ENCODE measurements at places on chromosomes 7 and 10.

- no peak for DNase-seq
Measured at GRCh38 chr10:78283069-78283682, 249.5 kb downstream of the RPS24 start.

DNA sequence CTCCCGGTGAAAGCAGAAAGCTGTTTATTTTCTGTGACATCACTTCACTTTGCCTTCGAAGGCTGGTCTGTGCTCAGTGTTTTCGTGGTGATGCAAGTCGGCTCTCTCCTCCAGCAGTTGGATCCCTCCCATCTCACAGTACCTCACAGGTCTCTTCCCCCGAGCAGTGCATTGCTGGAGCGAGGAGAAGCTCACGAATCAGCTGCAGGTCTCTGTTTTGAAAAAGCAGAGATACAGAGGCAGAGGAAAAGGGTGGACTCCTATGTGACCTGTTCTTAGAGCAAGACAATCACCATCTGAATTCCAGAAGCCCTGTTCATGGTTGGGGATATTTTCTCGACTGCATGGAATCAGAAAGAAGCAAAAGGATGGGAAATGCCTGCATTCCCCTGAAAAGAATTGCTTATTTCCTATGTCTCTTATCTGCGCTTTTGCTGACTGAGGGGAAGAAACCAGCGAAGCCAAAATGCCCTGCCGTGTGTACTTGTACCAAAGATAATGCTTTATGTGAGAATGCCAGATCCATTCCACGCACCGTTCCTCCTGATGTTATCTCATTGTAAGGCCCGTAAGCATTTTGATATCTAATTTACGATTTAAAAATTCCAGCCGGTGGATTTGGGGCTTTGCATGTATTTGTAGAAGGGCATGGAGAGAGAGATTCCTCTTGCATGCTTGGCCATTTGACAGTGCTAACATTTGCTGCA is at the start of gene LGI1:
Gene LGI1 (plus strand): TSS at position 136 of the 707 bp plus-strand sequence. CDS start 209 bp downstream, at position 345.
- no peak for DNase-seq

GRCh38 chr10:108608860-108609259 is 1314.5 kb downstream of the XPNPEP1 start:
- DNase-seq: no peak

DNA sequence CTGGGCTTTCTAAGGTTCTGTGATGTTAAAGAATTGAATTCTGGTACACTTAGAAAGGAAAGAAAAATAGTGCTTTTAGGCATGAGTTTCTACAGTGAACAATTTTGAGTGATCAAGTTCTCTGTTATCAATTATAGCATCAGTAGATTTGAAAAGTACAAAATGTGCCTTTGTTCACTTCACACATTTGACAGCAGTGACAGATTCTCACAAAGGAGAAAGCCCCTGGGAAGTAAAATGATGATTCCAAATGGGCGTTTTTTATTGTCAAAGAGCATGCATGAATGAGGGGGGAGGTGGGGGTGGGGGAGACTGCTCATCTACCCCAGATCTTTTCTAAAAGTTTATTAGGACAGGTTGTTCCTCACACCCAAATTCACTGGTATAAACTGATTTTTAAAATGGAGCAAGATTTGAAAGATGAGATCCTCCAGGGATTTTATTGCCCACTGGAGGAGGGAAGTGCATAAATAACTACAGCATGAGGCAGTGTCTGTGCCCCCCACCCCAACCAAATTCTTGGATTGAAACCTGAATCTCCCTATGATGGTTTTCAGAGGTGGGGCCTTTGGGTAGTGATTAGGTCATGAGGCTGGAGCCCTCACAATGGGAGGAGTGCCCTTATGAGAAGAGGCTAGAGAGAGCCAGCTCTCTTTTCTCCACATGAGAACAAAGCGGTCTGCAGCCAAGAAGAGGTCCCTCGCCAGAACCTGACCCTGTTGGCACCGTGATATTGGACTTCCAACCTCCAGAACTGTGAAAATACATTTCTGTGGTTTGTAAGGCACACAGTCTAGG is 79.5 kb downstream of the AOAH start:
- DNase-seq: no peak

GRCh38 chr10:133349160-133349568 is 2.0 kb downstream of the PRAP1 start:
- DNase-seq: no peak

DNA sequence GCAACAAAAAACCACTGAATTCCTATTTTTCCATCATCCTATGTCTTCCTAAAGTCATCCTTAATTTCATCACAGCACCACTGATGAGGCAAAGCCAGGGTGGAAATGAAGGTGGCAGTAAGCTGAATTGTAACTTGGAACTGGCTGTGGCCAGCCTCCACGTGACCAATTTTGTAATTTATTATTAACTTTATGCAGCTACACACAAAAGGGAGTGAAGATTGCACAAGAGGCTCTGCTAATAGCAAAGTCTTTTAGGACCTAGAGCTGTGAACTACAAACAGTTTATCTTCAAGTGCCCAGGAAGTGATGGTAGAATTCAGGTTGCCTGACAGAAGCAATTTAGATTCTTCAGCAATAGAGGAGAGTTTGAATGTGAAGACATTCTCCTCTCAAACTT is 176.4 kb downstream of the CCDC71L start:
- no peak for DNase-seq

DNA sequence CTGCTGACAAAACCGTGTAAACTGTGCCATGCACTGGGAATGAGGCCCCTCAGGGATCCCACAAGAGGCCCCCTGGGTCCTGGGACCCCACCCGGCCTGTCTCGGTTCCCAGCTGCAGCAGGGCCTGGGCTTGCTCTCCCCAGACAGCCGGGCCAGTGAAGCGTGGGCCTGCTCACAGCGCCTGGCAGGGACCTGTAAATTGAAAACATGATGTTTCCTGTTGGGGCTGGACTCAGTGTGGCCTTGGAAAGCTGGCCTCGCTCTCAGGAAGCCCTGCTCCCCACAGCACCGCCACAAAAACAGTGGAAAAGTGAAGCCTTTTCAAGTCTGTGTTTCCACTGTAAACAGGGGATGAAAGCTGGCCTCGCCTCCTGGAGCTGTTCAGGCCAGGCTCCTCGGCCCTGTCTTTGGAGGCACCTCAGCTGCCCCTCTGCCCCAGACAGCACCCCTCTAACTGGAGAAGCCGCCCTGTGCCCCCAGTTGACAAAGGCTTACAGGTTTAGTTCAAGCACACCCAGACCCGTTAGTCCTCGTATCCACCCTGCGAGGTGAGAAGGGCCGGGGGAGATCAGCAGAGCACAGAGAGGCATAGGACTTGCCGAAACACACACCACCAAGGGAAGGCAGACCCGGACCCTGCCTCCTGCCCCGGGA is 108.3 kb downstream of the ZMIZ1 start:
- DNase-seq: no peak

DNA sequence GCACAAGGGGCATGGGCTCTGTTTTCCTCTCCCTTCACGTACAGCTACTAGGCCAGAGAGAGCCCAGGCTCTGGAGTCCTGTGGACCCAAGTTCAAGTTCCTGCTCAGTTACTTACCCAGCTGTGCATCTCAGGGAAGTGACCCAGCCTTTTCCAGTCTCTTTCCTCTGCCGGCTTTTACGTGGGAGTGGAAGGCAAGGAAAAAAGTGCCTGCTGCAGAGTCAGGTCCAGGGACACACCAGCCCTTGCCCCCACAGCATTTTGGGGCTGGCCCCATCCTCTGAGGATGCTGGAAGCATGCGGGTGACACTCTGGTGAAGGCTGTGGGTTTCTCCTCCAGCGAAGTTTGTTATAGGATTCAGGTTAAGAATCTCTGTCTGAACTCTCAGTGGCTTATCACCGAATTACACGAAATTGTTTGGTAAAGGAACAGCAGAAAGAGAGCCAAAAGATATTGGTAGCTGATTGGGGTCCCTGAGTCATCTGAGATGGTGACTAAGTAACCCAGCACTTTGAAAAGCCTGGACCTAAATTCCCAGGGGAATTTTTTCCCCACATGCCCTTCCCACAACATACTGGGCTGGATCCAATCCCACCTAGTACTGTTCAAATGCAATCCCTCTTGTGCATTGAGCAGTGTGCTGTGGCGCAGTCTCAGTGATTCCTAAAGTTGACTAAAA is 424.3 kb downstream of the RPS24 start:
- peak; percentile 86 for DNase-seq

DNA sequence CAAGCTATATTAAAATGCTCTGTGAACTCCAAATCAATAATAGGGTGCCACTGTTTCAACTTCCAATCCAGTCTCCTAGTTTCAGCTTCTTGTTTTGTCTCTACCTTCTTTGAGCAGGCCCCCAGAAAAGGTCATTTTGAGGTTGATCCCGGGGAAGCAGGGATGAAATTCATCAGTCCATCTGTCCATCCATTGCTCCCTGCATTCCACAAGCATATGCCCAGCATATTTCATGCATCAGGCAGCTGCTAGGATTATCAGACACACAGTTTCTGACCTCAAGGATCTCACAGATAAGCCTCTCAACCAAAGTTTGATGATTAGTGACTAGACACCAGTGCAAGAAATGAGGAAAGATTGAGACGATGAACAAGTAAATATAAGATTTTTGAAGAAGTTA is 186.6 kb upstream of the PDE1C start:
- no peak for DNase-seq

Data from fibroblast of skin of left biceps (primary cell).